ENCODE measurements at places on chromosomes 2 and 18. TPM values are rescaled to one million over a fixed set of nuclear protein-coding genes. Genes with fewer than 3 reads are reported as not detected.

The MAP4K4 gene
- total RNA-seq: 165 TPM

The PRR30 gene
- total RNA-seq: not detected

The LGALSL gene
- total RNA-seq: 53.7 TPM

The CFC1 gene
- total RNA-seq: not detected

The EFEMP1 gene
- 2.8 TPM for total RNA-seq

- DNase-seq: no peak
Measured at GRCh38 chr2:71120195-71120594, 9.8 kb downstream of the MCEE start.

GRCh38 chr18:8717011-8717770 is 11.8 kb downstream of the MTCL1 start:
- no peak for DNase-seq

GRCh38 chr2:170554278-170554955 is 160.7 kb upstream of the SP5 start:
- DNase-seq: no peak

- DNase-seq: no peak
Measured at GRCh38 chr2:73841912-73842738, 13.4 kb downstream of the STAMBP start.

DNA sequence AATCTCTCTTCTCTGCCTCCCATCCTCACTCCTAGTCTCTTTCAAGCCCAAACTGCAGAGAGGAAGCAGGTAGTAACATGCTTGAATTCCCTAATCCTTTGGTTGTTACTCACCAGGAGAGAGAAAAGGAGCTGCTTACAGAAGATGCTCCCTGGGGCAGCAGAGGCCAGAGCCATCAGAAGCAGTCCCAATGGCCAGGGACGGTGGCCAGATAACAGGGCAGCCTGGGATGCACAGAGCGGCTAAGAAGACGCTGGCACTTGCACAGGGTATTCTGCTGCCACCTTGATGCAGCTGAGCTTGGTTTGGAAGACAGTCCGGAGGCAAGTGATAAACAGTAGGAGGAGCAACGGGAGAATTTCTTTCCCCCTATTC is 250 bp downstream of the DSC1 start:
- no peak for DNase-seq

DNA sequence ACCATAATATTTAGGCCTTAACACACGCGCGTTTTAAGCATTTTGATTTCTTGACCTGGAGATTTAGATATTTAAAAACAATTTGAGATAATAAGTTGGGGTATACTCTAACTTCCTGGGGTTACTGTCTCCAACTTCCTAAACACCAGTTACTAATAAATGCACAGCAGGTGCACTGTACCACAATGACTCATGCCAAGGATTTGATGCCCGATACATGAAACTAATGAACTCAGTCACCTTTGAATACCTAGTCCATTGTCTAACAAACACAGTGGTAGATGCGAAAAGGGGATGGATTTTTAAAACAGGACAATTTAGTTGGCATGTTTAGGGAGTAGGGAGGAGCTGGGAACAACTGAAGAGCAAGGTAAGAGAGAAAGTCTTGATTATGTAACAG is 21.2 kb downstream of the CABYR start:
- DNase-seq: no peak

- DNase-seq: no peak
Measured at GRCh38 chr18:49591271-49591670, 29.4 kb downstream of the LIPG start.

Data from occipital lobe (tissue), 3 donors.